ENCODE measurements at places on chromosomes 13 and 19.

DNA sequence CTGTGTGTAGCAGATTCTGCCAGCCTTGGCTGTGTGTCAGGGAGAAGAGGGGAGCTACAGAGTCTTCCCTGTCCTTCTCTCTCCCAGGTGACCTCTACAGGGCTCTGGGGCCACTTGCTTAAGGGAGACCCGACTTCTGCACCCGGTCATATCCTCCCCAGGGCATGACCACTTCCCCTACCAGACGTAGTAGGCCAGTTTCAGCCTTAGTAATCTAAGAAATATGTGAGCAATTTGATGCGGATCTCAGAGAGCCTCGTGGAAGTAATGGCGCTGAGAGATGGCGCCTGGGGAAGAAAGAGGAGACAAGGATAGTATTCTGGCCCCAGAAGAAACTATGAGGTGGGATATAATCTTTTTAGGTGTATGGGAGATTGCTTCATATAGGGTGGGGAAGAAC is 41.9 kb downstream of the NFIX start:
- DNase-seq: no peak

DNA sequence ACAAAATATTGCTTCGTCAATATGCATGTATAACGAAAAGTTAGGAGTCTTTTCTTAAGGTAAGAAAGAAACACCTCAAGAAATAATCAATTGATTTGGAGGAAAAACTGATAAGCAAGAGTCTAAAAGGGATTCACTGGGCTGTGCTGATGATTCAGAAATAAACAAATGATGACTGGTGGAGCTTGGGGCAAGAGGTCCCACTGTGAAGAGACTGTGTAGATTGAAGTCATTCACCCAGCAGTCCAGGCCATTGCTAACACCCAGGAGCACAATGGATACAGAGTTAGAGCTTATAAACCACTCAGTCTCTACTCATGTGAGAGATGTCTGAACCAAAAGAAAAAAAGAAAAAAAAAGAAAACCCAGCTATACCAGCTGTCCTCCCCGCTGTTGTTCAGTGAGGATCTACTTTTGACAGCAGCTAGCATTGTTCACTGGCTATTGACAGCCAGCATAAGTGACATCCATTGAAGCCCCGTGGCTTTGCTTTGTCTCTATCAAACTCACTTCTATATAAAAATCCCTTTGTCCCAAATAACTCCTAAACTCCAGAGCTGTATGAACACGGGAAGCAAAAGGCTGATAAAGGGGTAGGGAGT is 255.5 kb downstream of the KCTD12 start:
- DNase-seq: no peak

DNA sequence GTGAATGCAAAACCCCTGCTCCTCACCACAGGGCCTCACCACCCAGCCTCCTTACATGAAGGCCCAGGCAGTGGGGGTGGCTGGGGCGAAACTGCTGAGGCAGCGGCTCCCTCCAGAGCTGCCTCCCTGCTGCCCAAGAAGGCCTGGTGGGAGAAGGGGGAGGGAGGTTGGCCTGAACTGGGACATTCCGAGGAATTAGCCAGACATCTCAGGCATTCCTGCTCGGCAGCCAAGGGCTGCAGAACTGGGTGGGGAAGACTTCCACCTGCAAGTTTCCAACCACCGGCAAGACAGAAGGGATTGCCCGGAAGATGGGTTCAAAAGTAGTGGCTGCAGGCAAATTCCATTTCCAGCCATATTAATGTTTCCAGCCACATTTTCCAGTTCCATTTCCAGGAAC is 2.3 kb upstream of the PSPN start:
- no peak for DNase-seq

DNA sequence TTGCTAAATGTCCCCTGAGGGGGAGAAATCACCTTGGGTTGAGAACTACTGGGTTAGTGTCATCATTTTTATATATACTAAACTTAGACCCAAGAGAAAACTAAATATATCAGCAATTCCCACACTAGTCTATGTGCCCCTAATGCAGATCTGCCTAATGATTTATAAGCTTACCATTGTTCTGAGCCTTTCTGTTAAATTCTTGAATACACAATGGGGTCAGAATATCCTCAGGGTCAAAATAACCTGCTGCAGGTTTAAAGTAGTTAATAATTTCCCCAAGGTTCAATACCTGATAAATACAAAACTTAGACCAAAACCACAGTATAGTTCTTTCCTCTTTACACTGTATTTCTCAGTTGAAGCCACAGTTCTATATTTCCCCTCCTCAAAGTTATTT is 4.6 kb downstream of the VWA8 start:
- no peak for DNase-seq

DNA sequence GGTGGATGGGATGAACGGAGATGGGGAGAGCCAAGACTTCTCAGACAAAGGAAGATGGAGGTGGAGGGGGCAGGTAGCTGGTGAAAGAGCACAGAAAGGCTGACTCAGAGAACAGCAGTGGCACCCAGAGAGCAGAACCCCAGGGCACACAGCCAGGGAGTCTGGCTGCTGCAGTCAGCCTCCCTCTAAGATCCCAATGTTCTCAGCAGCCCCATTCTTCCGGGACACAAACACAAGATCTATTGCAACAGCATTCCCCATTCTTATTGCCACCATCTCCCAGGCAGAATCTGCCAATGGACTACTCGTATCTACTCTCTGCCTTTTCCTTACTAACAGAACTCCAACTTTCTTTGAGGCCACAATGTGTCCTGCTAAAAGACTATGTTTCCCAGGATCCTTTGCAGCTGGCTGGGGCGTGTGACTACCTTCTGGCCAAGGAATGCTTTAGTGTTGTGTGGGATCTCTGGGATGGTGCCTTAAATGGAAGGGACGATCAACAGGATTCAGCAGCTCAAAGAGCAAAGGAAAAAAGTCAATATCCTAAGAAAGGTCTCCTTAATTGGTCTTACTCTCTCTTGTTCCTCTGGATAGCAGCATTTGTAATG is 7.5 kb downstream of the THAP8 start:
- no peak for DNase-seq

- no peak for DNase-seq
These were observed 18.4 kb downstream of the NAXD start for GRCh38 chr13:110633776-110634175.

- no peak for DNase-seq
These were observed 1424.1 kb downstream of the SLITRK1 start for GRCh38 chr13:82458169-82458568.

DNA sequence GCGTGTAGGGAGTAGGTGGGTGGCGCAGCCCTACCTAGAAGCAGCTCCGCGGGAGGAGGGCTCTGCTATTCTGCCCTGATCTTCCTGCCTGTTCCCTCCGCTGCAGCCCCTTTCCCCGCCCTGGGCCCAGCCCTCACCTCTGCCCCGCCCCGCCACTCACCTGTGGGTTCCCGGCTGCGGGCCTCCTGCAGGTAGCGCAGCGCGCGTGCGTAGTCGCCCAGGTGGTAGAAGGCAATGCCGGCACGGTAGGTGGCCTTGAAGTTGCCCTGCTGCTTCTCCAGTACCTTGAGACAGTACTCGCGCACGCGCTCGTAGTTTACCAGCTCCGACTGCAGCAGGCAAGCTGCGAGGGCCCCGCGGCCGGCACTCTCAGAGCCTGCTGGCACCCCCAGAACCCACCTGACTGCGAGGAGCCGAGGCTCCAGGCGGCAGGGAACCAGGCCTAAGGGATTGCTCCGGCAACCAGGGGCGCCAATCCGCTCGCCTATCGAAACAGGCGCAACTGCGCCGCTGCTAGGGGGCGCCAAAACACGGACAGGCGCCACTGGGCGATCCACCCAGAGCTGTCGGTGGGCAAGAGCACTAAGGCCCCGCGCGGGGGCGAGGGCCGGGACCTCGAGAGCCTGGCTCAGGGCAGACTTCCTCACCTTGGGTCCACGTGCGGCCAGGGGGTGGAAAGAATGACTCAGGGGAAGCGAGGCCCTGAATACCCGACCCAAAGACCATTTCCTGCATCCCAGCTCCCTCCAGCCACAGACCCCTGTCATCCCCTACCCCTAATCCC is 965 bp downstream of the TTC9B start:
- no peak for DNase-seq

- DNase-seq: no peak
These were observed 147.5 kb downstream of the VWA8 start for GRCh38 chr13:41813426-41813825.

DNA sequence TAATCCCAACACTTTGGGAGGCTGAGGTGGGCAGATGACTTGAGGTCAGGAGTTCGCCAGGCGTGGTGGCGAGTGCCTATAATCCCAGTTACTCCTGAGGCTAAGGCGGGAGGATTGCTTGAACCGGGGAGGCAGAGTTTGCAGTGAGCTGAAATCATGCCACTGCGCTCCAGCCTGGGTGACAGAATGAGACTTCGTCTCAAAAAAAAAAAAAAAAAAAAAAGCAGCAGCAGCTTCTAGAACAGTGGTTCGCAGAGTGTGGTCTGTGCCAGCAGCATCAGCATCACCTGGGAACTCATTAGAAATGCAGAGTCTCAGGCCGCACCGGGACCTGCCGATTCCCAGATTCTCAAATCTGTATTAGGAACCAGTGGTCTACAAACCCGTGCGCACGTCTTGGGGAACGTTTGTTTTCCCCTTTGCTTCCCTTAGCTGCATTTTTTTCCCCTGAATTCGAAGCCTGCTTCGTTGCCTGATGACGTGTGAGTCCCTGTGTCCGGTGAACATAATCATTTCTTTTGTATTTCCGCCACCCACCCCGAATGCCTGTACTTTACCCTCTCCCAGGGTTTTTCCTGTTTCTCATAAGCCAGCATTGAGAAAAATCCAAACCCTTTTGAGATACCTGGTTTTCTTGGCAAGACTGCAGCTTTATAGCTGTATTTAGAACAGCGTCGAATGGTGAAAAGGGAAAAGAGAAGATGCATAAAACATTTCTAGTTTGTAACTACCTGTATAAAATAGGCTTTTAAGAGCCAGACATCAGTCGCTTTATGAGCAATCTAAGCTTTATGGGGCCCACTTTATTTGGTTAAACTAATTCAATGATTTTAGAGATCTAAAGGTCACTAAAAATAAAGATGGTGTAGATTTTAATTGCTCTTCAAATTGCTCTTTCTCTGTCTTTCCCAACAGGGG is 49.8 kb downstream of the BICRA start:
- no peak for DNase-seq

DNA sequence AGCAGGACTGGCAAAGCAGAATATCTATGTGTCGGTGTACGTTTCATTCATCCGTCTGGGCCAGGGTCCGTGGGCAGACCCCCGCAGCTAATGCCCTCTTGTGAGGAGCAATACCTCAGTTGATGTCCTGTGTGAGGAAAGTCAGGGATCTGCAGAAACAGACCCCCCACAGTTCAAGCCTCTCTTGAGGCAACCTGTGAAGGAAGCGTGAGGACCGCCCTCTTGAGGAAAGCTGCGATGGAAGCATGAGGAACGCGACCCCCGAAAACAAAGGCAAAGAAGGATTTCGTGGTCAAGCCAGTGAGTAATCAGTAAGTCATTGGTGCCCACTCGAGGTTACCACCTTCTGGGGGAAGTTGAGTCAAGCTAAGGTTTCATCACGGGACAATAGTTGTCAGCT is 20.9 kb upstream of the ZNF83 start:
- DNase-seq: no peak

GRCh38 chr13:41641961-41642360 is 184.6 kb downstream of the RGCC start:
- no peak for DNase-seq

DNA sequence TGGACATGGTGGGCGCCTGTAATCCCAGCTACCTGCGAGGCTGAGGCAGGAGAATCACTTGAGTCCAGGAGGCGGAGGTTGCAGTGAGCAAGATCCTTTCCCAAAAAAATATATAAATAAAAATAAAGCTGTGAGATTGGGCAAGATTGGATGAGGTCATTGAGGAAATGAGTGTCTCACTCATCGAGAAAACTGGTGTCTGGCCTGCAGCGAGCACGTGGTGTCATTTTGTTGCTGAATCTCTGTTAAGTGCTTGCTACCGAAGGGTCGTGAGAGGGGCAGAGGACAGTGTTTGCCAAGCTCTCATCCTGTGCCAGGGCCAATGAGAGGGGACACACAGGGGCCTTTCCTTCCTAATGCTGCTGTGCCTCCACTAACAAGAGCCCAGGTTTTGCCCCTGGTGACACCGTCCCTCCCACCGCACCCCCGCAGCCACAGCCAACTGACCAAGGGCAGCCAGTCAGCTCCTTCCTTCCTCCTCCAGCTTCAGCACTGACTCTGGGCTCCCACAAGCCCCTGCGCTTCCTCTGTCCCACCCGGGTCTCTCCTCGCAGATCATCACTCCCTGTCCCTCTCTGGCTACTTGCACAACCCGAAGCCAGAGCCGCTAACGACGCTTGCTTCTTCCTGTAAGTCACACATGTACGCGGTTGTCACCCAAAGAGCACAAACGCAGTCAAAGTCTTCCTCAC is 3.2 kb downstream of the POLD1 start:
- DNase-seq: no peak

GRCh38 chr13:35744566-35745178 is 268.2 kb upstream of the MAB21L1 start:
- no peak for DNase-seq

DNA sequence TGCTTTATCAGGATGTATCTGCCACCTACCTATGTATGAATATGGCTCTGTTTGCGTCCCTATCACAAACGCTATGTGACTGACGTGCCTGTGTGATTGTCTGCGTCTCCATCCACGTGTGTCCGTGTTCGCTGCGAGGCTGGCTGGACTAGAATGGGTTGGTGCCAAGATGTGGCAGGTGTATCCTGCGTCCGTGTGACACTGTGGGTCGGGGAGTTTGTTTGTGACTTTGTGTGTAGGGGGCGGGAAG is 6.7 kb upstream of the HOOK2 start:
- DNase-seq: peak; percentile 93

- DNase-seq: no peak
These were observed 2.1 kb downstream of the NUMBL start for GRCh38 chr19:40688309-40688708.

- DNase-seq: no peak
These were observed 65.9 kb downstream of the CHST8 start for GRCh38 chr19:33687481-33688170.

GRCh38 chr13:97256343-97256783 is 34.2 kb downstream of the MBNL2 start:
- no peak for DNase-seq

DNA sequence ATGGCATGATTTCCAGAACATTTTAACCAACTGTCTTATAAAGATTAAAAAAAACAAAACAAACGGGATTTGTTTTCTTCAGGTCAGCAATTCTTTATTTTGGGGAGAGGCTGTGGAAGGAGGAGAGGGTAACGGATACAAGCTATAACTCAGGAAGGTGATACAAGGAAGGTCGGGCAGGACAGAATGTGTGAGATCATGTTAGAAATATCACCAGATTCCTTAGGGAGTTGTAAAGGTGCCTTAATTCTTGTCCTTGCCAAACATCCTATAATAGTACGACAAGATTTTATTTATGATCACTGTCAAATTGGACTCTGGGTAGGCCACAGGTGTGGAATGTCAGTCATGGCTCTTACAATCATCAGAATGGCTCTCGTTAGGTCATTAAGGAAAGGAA is 503.1 kb downstream of the DIAPH3 start:
- no peak for DNase-seq

DNA sequence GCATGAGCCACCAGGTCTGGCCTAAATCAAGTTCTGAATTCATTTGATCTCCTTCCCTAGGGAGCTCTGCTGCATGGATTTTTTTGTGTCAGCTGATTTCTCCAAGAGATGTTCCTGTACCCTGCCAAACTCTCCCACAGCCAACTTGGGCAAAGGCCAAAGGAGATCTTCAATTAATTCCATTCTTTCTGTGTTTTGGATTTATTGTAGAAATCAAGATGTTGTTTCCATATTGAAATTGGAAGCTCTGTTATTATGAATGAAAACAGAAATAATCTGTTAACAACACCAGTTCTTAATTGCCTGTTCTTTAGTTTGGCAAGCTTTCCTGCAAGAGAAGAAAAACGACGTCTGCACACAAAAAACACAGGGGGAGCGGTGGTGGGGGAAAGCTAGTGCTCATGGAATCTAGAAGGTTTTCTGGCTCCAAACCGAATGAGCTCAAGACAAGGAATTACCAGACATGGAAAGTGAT is 86.5 kb upstream of the ABCC4 start:
- no peak for DNase-seq
